Fibroblast of skin of left biceps (primary cell): ENCODE measurements at places on chromosomes 4 and X.

DNA sequence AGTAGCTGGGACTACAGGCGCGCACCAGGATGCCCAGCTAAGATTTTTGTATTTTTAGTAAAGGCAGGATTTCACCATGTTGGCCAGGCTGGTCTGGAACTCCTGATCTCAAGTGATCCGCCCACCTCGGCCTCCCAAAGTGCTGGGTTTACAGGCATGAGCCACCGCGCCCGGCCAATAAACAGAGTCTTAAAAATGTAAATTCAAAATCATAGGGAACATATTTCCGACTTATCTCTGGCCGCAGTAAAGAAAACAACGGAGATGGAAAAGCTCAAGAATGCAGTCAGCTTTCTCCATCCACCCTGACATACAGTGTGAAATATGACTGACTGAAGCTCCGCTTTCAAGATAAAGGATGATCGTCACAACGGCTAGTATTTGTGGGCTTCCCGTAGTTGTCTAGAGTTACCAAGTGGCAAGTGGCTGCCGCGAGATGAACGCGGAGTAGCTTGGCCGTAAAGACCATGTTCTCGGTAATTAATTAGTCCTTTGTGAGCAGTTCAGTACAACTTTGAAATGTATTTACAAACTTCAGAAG lies 495.1 kb upstream of the FAT1 start:
- no peak for DNase-seq

- no peak for DNase-seq
Observed at GRCh38 chrX:78168065-78168464, 28.6 kb upstream of the TAF9B start.

GRCh38 chr4:107874024-107874423 lies 49.3 kb downstream of the SGMS2 start:
- no peak for DNase-seq

DNA sequence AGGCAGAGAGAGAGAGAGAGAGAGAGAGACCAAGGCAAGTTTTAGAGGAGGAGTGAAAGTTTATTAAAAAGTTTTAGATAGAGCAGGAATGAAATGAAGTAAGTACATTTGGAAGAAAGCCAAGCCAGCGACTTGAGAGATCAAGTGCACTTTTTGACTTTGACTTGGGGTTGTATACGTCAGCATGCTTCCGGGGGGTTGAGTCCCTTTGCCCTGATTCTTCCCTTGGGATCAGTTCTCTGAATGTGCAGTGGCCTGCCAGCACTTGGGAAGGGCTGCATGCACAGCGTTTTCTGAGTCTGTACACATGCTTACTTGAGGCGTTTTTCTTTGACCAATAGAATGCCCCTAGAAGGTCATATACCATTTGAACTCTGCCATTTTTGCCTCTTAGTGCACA lies 400.5 kb downstream of the PDGFC start:
- no peak for DNase-seq

DNA sequence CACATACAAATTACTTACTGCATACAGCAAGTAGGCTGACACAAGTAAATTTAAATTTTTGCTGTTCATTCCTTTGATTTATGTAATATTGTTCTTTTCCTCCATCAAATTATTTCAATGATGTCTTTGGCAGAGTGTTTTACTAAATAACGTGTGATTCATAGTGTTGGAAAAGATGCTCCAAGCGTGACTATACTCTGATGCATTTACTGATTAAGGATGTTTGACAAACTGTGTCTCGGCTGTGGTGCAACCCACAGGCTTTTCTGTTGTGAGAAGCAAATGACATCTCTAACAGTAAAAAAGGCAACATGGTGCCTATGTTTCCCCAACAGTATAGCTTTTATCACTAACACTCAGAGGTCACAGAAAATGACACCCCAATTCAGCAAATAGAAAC lies 540.9 kb downstream of the PPP4R3C start:
- no peak for DNase-seq

DNA sequence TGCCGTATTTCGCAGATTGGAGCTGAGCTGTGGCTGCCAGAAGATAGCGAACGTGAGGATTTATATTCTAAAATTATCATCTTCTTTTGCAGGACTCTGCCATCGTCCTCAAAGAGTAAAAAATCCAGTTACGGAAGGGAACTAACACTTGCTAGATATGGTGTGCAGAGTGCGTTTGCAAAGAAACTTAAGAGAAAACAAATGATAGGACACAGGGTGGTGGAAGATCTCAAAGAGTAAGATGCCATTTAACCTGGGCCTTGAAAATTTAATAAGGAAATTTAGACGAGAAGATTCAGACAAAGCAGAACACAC lies 566 bp downstream of the LARP7 start:
- no peak for DNase-seq

DNA sequence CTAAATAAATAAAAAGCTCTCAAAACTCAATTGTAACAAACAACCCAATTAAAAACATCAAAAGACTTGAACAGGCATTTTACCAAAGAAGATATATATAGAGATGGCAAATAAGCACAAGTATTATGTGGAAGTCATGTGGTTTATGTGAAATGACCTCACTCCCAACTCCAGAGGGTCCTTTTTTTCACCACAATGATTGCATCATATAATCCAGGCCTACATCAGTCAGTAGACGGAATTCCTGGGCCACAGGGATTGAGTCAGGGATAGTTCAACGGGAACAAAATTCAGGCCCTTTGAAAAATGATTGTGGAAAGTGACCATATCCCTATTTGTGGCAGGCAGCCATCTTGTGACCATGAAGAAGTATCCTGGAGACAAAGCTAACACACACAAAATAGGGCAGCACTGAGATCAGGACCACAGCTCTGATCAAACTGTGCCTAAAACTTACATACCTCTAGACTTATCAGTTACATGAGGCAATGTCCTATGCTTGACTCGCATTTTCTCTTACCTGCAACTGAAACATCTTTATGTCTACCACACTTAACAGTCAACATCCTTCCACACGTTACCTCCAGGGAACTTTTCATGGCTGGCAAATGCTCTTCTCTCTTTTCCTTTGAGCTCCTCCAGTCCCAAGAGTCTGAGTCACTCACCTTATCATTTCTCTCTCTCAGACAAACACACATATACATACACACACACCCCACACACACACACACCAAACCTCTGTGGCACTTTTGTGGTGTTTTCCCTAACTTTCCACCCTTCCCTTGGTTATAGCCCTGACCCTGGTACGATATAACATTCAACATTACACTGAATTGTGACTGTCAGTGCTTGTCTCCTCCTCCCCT lies 113.5 kb downstream of the PHF8 start:
- DNase-seq: peak; percentile 18

DNA sequence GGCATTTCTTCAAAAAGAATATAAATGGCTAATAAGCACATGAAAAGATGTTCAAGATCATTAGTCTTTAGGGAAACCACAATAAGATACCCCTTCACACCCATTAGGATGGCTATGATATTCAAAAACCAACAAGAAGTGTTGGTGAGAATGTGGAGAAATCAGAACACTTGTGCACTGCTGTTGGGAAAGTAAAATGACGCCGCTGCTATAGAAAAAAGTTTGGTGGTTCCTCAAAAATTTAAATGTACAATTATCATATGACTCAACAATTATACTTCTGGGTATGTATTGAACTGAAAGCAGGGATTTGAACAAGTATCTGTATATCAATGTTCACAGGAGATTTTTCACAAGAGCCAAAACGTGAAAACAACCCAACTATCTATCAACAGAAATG lies 29.4 kb upstream of the NEUROG2 start:
- DNase-seq: no peak

GRCh38 chr4:109184491-109184961 lies 117.9 kb downstream of the COL25A1 start:
- DNase-seq: no peak

DNA sequence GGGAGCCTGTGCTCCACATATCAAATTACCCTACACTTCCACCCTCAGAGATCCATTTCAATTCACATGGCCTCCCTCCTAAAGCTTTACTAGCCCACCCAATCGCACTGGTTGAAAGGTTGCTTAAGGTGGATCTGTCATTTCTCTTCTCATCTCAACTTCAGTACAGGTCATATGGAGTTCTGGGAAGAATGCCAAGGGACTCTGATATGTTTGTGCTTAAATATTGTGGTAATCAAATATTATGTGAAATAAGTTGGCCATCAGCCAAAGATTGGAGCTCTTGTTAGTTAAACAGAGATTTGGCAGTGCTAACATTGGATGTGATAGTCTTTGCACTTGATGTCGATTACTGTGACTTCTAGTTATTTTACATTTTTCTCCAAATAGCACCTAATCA lies 20.5 kb downstream of the SEPTIN6 start:
- DNase-seq: no peak

- DNase-seq: no peak
Observed at GRCh38 chr4:10102474-10103332, 13.9 kb downstream of the WDR1 start.

DNA sequence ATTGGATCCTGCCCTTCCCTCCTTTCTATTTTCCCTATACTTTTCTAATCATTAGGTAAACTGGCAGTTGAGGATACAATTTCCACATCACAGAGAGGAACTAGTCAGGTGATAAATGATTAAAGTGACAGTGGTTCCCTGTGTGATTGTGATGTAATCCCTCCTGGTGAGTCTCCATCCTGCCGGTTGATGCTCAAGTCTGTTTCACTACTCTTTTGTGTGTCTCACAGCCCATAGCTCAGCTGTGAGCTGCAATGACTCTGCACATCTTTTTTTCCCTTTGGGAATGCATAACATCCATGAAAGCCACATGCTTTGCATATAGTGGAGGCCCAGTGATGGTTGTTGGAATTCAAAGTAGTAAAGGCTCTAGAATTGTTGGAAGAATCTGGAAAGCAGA lies 60.4 kb downstream of the CCNI start:
- DNase-seq: no peak

GRCh38 chr4:108941904-108942430 lies 179.1 kb upstream of the ETNPPL start:
- no peak for DNase-seq

GRCh38 chr4:146032234-146032860 lies 93.7 kb upstream of the ZNF827 start:
- DNase-seq: no peak

GRCh38 chr4:145639186-145639698 lies 20.1 kb downstream of the MMAA start:
- DNase-seq: no peak

- DNase-seq: no peak
Observed at GRCh38 chrX:40248822-40249221, 151.1 kb upstream of the BCOR start.

GRCh38 chr4:86386817-86387415 lies 27.1 kb upstream of the MAPK10 start:
- no peak for DNase-seq

DNA sequence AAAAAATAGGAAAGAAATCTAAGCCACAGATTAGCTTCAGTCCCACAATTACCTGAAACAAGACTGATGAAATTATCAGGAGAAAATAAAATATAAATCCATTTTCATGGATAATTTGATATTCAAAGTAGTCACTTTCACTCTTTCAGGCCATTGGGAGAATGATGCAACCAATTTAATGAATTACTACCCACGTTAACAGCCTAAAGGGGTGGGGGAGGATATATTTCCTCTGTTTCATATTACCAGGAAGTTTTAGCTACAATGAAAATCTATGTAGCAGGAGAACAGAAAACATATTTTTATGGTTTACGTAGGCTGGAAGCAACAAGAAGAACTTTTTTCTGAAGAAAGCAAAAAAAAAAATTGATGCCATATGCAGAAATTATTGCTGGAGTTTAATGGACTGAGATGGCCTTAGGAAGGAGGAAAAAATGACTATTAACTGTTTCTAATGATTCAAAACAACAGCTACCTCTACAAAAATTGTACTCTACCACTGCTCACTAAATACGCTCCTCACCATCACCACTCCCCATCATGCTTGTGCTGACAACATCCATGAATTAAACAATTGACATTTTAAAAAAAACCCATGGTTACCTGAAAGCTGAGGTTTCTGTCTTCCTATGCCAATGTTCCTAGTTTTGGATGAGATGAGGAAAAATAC lies 100.9 kb downstream of the CXXC4 start:
- DNase-seq: no peak

DNA sequence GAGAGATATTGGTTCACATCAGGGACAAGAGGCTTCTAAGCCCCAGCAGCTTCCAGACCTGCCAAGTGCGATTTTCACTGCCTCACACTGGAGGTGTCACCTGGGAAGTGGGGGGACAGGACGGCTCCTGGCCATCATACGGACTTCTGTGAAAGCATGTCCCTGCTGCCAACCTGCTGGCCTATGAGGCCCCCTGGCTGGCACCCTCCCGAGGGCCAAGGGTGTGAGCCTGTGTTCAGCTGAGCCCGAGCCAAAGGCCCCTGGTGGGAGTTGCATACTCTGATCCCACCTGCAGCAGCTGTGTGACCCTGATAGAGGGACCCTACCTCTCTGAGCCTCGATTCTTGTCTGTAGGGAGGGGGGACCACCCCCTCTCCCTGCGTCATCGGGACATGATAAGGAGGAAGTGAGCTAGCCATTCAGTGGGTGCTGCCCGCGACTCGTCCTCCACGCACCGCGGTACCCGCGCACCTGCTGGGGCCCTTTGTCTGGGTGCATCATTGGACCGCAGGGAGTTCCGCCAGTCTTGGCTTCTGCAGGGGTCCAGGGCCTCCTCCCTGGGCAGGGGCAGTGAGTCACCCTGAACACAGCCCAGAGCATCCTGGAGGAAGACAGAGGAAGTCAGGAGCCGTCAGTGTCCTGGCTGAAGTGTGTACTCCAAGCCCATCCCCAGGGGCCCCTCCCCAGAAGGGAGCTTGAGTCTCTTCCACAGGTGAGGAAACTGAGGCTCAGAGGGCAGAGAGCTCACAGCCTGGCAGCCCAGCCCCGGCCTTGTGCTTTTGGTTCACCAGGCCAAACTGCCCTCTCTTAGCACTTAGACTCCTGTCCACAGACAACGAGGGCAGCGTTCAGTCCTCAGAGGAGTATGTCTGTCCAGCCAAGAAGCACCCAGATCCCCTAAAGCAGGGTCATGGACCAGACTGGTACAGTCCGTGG lies 24.1 kb downstream of the C4orf50 start:
- DNase-seq: no peak

GRCh38 chr4:38562751-38563198 lies 101.2 kb upstream of the KLF3 start:
- no peak for DNase-seq

DNA sequence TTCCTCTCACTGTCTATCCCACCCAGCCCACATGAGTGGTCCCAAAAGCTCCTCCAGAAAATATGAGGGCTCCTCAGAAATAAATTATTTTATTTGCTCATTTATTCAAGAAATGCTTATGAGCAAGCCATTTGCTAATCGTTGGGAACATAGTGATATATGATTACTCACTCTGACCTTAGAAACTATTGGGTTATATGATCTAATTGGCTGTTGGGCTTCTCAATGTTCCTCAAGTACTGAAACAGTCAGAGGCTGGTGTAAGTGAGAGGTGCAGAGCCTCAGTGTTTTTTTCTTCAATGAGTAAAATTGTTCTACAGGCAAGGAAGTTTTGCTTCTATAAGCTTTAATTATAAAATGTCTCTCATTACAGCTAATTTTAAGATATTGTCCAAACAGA lies 893.8 kb upstream of the INTU start:
- DNase-seq: no peak

- DNase-seq: peak; percentile 27
Observed at GRCh38 chr4:133997436-133997835, 204.2 kb downstream of the PABPC4L start.
